ENCODE measurements at places on chromosomes 6 and 20.
A peak's percentile ranks its signal among the peaks of the same experiment; 100 is the strongest.

DNA sequence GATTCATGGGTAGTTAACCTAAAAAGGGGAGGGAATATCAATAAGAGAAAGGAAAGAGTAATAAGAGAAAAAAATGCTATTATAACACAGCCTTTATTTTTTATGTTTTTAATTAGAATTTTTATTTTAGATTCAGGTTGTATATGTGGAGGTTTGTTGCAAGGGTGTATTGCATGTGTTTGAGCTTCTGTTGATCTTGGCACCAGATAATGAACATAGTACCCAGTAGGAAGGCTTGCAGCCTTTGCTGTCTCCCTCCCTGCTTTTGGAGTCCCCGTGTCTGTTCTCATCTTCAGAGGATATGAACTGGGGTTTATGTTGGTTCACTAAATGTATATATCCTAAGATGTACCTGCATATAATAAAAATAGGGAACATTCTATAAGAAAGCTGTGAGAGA, 250.0 kb downstream of the UST start:
- no peaks in the 10 kb centered on the region for H3K27me3 ChIP-seq
- H3K4me1 ChIP-seq: peaks cover 35% of the 10 kb centered on the region
- no peak for DNase-seq
- peak overlapping the region; percentile 9 for H3K27ac ChIP-seq
- no peak overlapping the region for H3K4me3 ChIP-seq

DNA sequence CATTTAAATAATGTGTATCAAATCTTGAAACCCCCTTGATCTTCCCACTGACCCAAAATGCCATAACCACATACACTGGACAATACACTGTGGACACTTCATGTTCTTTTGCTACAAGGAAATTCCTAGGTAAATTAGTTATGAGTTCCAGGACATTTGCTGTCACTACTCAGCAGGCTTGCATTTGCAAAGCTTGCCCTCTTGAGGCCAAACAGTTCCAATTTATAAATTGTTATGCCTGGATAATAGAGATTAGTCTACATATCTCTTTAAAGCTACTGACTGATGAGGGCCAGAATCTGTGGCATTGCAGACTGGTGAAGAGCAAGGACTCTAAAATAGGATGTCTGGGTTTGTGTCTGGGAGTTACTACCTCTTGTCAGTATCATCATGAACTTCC, 17.4 kb upstream of the RAB32 start:
- no peak for DNase-seq
- H3K4me3 ChIP-seq: no peak overlapping the region
- H3K4me1 ChIP-seq: no peaks in the 10 kb centered on the region

DNA sequence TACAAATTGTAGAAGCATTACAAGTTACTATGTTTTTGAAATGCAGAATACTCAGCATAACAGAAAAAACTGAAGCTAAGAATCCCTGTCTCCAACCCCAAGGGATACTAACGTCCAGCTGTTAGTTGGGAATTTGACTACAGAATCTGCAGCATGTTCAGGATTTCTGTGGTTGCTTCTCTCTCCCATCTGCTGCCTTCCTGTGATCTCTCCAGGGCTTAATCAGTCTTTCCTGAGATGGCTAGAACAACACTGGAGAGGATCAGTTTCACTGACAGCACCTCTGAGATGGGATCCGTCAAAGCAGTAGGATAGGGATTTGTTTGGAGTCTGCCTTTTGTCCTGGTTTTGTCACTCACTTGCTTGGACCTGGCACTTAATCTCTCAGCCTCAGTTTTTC, 73.3 kb upstream of the NUP153 start:
- no peak overlapping the region for H3K4me3 ChIP-seq
- no peak overlapping the region for H3K27ac ChIP-seq

DNA sequence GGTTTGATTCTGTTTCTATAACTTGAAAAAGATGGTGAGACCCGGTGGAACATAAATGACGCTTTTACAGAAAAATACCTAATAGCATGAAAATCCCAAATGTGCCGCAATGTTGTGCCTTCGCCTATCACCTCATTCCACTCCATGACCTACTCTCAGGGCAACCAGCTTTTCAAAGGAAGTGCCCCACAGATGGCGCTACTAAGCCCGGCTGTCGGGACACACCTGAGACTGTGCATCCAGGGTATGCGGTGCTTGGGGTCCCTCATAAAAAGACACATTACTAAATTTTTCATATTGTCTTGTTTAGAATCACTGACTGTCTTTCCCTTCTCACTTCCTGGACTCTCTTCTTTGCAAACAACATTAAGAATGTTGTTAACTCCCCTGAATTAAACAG, 145.5 kb upstream of the RPS6KA2 start:
- no peaks in the 10 kb centered on the region for H3K4me1 ChIP-seq
- H3K36me3 ChIP-seq: no peaks in the 10 kb centered on the region
- no peak overlapping the region for H3K27ac ChIP-seq
- DNase-seq: no peak
- no peak overlapping the region for H3K4me3 ChIP-seq
- no peaks in the 10 kb centered on the region for H3K27me3 ChIP-seq

- H3K27me3 ChIP-seq: no peaks in the 10 kb centered on the region
- H3K4me3 ChIP-seq: no peak overlapping the region
- no peak for DNase-seq
- H3K27ac ChIP-seq: peak overlapping the region; percentile 36
- H3K36me3 ChIP-seq: no peaks in the 10 kb centered on the region
- H3K4me1 ChIP-seq: peaks cover 11% of the 10 kb centered on the region
These were observed 196.9 kb downstream of the NFATC2 start for GRCh38 chr20:51345601-51346101.

DNA sequence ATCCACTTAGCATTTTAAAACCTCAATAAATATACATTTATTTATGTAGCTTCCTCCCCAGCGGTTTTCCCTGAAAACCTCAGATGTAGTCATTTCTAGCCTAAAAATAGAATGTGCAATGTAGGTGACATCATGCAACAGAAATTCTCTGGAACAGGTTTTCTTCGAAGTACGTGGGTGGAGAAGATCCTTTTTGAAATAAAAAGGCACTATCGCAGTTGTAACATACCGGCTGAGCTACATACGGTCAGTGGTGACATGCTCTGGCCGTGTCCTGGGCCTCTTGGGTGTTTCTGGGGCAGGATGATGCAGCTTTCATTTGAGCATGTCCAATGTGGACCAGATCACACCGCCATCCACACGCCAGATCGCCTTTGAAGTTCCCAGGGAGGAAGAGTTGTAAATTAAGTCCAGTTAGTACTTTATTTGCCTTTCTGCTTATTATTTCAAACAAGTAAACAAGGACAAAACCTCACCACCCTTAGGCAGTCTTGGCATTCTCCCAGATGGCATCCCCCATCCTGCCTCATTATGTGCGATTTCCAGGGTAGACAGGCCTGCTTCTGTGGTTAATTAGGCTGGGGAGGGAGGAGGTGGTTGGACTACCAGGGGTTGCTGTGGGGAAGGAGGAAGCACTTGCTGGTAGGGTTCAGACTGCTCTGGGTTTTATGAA, 109.5 kb upstream of the CLDN20 start:
- peak overlapping the region; percentile 10 for H3K4me3 ChIP-seq
- H3K4me1 ChIP-seq: peaks cover 29% of the 10 kb centered on the region
- H3K27me3 ChIP-seq: no peaks in the 10 kb centered on the region
- H3K27ac ChIP-seq: no peak overlapping the region
- no peaks in the 10 kb centered on the region for H3K36me3 ChIP-seq

DNA sequence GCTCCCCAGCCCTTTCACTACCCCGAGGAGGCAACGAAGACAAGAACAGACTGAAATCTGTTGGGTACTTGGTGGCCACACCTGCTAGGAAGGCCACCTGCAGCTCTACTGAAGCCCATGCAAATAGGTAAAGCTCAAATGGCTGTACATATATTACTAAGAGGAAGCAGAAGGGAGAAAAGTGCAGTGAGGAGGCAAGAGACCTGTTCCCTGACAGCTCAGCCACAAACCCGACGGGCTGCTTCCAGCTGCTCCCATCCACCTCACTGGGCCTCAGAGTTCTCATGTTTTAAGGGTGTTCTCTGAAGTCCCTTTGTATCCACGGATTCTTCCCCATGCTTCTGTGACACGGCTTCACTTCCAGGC, 24.6 kb downstream of the TRAM2 start:
- H3K4me1 ChIP-seq: peaks cover 58% of the 10 kb centered on the region
- peak overlapping the region; percentile 76 for H3K27ac ChIP-seq
- H3K4me3 ChIP-seq: peak overlapping the region; percentile 53

GRCh38 chr20:49786196-49786595, 26.4 kb upstream of the SLC9A8 start:
- no peak overlapping the region for H3K4me3 ChIP-seq
- H3K4me1 ChIP-seq: peaks cover 8% of the 10 kb centered on the region
- no peaks in the 10 kb centered on the region for H3K36me3 ChIP-seq
- DNase-seq: no peak
- H3K27ac ChIP-seq: no peak overlapping the region

GRCh38 chr6:96794980-96795379, 42.3 kb downstream of the GPR63 start:
- no peak overlapping the region for H3K4me3 ChIP-seq
- no peaks in the 10 kb centered on the region for H3K36me3 ChIP-seq
- no peak overlapping the region for H3K27ac ChIP-seq

GRCh38 chr6:38882157-38882556, 166.4 kb upstream of the GLP1R start:
- DNase-seq: no peak
- no peaks in the 10 kb centered on the region for H3K27me3 ChIP-seq
- H3K27ac ChIP-seq: no peak overlapping the region

GRCh38 chr6:34047913-34048867, 97.7 kb downstream of the GRM4 start:
- DNase-seq: no peak
- no peaks in the 10 kb centered on the region for H3K36me3 ChIP-seq
- no peaks in the 10 kb centered on the region for H3K4me1 ChIP-seq
- no peak overlapping the region for H3K4me3 ChIP-seq
- H3K27ac ChIP-seq: no peak overlapping the region

DNA sequence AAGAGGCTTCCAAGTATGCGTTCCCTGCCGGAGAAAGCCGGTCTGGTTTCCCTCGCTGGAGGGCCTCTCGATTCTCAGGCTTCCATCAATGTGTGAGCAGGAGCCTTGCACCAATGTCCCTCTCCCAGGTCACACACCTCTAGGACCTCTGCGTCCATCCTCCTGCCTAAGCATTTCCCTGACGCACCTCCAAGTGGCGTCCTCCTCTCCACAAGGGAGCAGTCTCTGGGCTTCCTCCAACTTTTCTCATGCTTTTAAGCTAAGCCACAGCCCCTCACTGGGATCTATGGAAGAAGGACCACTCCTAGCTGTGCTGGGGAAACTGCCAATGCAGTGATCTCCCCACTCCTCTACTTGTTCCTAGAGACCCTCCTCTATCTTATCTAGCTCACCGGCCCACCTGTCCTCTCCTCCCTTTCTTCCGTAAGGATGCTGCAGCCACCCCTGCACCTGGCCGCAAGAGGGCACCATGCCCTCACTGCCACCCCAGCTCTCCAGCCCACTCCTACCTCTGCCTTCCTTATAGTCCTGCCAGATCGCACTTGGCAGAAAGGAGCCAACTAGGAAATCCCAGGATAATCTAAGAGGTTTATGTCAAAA, 258.7 kb downstream of the LRFN2 start:
- no peak for DNase-seq
- no peaks in the 10 kb centered on the region for H3K27me3 ChIP-seq
- peaks cover 12% of the 10 kb centered on the region for H3K4me1 ChIP-seq
- H3K27ac ChIP-seq: no peak overlapping the region
- no peak overlapping the region for H3K4me3 ChIP-seq

DNA sequence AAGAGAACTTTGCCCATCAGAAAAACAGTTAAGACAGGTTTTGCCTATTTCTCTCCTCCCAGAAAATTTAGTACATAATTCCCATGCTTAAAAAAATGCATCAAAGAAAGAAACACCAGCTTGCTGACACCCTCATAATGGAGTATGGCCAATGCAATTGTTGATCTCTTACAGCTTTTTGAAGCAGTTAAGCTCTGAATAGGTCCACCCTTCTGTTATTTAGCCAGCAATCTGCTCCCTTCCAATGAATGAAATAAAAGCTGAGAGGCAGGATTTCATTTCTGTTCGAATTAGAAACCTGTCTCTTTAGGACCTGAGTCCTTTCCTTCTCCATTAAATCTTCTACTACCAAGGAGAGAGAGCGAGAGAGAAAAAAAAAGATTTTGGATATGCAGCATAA, 288.7 kb downstream of the RNF144B start:
- H3K4me1 ChIP-seq: no peaks in the 10 kb centered on the region
- H3K27me3 ChIP-seq: no peaks in the 10 kb centered on the region
- DNase-seq: no peak

DNA sequence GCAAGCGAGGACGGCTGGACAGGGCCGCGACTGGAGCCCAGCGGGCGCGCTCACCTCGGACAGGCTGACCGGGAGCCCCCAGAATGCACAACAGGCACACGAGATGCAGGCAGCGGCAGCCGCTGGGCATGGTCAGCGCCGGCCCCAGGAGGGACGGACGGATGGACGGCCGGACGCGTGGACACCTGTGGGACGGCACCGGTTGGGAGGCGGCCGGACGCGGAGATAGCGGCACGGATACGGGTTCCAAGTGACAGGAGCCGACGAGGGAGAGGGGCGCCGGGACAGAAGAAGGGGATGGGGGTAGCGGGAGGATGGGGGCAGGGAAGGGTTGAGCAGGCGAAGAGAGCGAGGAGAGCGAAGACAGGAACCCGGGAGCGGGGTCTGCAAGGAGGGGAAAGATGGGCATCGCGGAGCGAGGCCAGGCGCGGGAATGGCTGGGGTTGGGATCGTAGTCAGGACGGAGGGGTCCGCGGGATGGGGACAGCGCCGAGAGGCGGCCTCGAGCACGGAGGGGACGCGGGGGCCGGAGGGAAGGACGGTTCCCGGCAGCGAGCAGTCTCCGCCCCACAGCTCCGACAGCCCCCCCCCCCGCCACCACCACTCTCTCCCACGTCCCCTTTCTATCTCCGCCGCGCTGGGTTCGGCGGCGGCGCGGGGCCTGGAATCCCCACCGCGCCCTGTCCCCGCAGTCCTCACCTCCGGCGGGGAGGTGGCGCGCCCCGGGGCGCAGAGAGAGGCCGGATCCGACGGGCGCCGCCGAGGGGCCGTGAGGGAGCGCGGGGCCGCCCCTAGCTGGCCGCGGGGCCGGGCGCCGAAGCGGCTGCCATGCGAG, 435 bp downstream of the DLK2 start:
- H3K36me3 ChIP-seq: peaks cover 11% of the 10 kb centered on the region
- no peaks in the 10 kb centered on the region for H3K4me1 ChIP-seq
- DNase-seq: no peak
- H3K27me3 ChIP-seq: peaks cover 4% of the 10 kb centered on the region

- H3K4me1 ChIP-seq: peaks cover 88% of the 10 kb centered on the region
- peaks cover 65% of the 10 kb centered on the region for H3K36me3 ChIP-seq
- H3K27me3 ChIP-seq: no peaks in the 10 kb centered on the region
- H3K27ac ChIP-seq: peak overlapping the region; percentile 84
- peak overlapping the region; percentile 46 for H3K4me3 ChIP-seq
- no peak for DNase-seq
These were observed 28.2 kb upstream of the KCNB1 start for GRCh38 chr20:49510562-49511122.

DNA sequence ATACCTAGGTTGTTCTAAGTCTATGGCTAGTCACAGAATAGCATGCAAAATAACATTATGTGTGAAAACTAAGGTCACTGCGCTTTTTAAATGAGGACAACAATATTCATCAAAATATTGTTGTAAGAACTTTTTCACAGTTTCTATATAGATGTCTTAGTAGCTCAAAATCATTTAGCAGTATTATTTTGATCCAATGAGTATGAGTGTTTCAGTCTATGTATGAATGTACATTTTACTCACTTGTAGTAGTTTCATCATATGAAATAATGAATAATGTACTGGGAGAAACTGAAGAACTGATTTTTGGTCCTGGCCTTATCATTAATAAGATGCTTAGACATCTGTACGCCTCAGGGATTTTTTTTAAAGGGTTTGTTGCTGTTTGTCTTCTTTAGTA, 16.5 kb upstream of the TMEM30A start:
- no peak overlapping the region for H3K4me3 ChIP-seq
- no peaks in the 10 kb centered on the region for H3K36me3 ChIP-seq
- H3K27me3 ChIP-seq: no peaks in the 10 kb centered on the region
- no peak for DNase-seq

Measured in thoracic aorta (tissue), 2 donors.